ENCODE measurements at places on chromosomes 16 and 17. TPM values are rescaled to one million over a fixed set of nuclear protein-coding genes. Genes with fewer than 3 reads are reported as not detected.

GRCh38 chr17:57940653-57941329, 14.4 kb downstream of the CUEDC1 start:
- DNase-seq, result no peak

DNA sequence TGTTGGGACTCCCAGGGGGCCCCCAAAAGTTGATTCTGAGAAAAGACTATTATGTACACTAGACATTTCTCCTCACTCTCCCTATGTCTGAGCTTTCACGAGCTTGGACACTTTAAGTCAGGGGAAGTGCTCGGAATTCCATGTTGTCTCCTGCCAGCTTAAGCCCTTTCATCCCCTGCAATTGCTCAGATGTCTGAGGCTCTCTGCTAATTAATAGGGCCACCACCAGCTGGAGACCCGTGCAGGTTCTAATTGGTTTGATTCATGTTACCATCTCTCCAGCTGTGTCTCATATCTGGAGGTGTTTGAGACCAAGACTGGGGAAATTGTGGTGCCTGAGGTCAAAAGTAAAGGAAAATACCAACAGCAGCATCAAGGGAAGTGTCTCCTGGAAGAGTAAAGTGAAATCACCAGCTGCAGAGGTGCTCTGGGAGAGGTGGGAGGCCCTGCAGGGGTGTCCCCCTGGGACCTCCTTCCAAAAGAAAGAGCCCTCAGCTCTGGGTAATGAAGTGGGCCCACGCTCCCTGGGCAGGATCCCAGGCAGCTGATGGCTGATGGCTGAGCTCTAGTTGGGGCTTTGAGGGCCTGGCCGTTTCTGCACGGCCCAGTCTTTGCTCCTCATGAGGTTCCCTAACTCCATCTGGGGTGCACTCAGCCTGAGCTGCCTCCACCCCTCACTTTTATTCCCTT, 5.8 kb upstream of the UTS2R start:
- no peak for DNase-seq

GRCh38 chr16:89018282-89019158, 41.5 kb upstream of the CBFA2T3 start:
- no peak for DNase-seq

- DNase-seq, result no peak
These were observed 9.7 kb downstream of the CHAD start for GRCh38 chr17:50458701-50459676.

GRCh38 chr17:61227866-61228265, 171.8 kb upstream of the TBX2 start:
- no peak for DNase-seq

- no peak for DNase-seq
These were observed 169.5 kb upstream of the NOG start for GRCh38 chr17:56424005-56424404.

DNA sequence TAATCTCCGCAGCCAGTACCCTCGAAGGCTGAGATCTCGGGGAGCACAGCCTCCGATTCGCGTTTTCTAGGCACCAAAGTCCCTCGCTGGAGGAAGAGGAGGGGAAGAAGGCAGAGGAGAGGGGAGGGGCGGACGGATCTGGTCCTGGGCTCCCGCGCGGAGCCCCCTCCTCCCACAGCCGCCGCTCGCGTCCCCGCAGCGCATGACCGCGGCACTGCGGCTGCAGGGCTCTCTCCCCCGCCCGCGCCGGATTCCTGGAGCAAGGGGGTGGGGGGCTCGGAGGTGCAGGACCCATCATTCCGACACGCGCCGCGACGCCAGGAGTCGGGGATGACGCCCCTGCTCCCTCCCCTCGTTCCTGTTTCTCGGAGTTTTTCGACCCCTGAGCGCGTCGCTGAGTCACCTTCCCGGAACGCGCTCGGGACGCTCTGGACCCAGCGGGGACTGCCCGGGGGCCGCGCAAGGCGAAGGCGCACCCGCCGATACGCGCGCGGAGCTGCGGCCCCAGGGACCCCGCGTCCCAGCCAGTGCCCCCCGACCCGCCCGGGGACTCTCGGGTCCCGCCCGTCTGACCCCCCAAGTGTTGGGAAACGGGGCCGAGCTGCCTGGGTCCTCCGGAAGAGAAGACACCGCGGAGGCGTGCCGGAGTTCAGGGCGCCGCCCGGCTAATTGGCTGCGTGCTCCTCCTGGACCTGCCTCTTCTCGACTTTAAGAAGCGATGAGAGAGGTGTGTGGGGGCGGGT, 1.4 kb upstream of the SPHK1 start:
- DNase-seq, result no peak

DNA sequence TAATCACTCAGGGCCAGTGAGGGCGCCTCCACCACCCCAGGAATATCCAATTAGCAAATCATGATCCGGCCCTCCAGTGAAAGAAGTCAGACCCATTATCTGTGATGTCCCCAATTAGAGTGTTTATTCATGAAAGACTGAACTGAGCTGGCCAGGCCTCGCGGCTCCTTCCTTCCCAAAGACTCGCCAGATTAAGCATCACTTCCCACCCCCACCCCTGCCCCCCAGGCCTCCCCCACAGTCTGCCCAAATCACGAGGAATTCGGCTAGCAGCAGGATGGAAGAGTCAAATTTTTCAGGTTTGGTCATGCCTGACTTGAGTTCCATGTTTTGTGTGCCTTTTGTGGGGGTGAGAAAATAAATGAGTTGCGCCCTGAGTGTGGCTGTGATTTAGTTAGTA, 298.4 kb upstream of the SALL1 start:
- DNase-seq, result no peak

- no peak for DNase-seq
These were observed 209.7 kb upstream of the CACNG3 start for GRCh38 chr16:24046442-24046841.

DNA sequence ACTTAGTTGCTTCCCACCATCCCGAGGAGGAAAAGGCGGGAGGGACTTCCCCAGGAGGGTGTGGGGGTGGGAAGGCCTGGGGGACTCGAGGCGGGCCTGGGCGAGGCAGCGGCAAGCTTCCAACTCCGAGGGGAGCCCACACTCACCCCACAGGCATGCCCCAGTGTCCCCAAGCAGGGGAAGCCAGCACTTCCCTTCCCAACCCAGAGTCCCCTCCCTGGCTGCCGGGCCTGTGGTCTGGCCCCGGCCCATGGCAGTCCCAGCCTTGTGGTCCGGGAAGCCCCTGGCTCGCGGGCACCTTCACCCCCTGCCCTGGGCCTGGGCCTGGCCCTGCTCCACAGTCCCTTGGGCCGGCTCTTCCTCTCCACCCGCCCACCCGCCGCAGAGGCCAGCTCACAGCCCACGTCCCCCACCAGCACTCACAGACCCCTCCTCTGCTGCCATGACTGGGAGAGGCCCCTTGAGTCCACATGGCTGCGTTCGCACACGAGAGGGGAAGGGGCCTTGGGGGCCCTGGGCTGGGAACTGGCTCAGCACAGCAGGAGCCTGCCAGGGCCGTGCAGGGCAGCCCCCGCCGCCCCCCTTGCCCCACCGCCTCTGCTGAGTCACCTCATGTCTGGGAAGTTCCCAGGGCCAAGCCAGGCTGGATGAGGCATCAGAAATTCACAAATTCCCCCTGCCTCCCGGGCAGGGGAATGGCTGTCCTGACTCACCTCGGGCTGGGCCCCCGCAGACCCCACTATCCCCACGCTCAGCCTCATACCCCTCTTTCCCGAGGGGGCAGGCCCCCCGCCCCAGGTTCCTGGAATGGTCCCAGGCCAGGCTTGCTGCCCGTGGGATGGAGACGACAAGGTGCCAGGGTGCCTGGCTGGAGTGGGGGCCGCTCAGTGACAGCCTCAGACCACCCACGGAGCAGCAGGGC, 27.8 kb downstream of the BAHCC1 start:
- no peak for DNase-seq

DNA sequence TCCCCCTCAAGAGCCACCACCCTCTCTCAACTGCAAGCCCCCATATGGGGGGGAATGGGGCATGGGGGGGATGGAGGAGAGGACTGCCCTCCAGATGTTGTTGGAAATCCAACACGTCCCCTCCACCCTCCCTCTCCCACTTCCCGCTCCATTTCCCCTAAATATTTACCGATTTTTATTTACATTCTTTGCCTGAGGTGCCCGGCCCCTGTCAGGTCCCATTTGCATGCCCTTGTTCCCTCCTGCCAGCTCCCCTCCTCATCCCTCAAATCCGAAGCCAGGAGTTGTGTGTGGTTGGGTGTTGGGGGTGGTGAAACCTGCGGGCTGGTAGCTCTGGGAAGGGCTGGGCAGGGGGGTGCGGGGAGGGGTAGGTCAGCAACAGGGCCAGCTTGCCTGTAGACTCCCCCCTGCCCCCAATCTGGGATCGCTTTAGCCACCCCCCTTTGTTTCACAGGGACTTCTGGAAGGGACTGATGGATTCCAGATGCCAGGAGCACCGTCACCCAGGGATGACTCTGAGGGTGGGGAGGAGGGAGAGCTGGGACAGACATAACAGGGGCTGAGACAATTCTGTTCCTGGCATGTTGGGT, 39.7 kb upstream of the NGFR start:
- DNase-seq, result no peak

- DNase-seq, result no peak
These were observed 255.4 kb upstream of the CACNG5 start for GRCh38 chr17:66579556-66579955.

DNA sequence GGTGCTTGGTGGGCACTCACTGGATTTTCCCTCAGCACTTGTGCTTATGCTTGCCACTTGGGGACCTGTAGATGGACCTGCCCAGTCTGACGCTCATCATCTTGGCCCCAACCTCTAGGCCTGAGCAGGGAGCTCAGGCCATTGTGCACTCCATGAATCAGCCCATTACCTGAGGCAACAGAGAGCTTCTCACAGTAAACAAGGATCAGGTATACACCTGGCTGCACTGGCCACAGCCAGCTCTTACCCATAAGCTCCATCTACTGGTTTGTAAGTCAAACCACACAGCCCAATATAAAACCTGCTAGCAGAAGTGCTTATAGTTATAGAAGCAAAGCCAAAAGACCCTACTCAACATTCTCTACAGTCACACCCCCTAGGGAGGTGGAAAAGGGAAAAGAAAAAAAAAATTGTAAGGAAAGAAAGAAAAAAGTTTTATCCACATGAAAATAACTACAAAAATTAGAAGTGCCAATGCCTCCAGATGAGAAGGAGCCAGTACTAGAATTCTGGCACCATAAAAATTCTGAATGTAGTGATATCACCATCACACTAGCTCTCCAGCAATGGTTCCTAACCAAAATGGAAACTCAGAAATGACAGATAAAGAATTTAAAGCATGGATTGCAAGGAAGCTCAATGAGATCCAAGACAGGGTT, 87.8 kb upstream of the CDH5 start:
- no peak for DNase-seq

- DNase-seq, result no peak
These were observed 541 bp upstream of the RBBP6 start for GRCh38 chr16:24538756-24539294.

DNA sequence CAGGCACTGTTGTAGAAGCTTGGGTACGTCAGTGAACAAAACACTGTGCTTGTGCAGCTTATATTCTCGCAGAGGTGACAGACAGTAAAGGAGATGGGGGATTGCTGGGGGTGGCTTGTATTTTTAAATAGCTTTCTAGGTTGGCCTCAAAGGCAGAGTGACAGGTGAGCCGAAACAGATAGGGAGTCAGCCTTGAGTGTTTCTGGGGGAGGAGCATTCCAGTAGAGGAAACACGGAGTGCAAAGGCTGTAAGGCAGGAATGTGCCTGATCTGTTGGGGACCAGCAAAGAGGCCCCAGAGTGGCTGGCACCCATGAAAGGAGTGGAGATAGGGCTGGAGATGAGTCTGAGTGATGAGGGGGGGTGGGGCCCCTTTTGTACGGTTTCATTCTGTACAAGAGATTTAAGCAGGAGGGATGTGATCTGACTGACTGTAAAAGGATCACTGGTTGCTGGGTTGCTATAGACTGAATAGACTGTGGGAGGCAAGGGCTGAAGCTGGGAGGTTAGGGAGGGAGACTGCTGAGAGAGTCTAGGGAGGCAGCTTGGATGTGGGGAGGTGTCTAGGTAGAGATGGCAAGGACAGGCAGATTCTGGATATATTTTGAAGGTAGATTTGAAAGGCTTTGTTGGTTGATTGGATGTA, 15.2 kb downstream of the NUP93 start:
- no peak for DNase-seq

Gene ATP2C2
- polyA plus RNA-seq, result 2.3 TPM

Gene CALCOCO2
- 165 TPM for polyA plus RNA-seq

Gene ACSM2A
- 0.33 TPM for polyA plus RNA-seq

Gene MYH2
- polyA plus RNA-seq, result 0.15 TPM

Gene CRISPLD2
- polyA plus RNA-seq, result 228 TPM

Gene SUZ12
- polyA plus RNA-seq, result 15.3 TPM

Measured in urinary bladder (tissue), 4 donors.